Right kidney (tissue), 9 donors: ENCODE measurements at places on chromosomes 3 and 15.

DNA sequence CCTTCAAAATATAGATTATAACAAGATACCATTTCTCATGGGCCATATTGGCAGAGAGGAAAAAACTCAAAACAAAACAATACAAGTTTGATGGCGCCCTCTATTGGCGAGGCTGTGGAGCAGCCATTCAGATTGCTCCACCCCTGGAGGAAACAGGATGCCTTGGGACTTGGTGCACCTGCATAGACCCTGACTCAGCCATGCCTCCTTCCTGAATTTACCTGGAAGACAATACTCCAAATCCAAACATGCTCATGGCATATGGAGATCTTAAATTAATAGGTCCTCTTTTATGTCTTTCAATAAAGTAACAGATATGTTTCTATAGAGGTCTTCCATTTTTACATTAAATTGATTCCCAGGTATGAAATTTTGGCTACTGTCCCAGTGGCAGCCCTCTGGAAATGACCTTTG, 90.0 kb downstream of the APBA2 start:
- DNase-seq: peak; percentile 46

DNA sequence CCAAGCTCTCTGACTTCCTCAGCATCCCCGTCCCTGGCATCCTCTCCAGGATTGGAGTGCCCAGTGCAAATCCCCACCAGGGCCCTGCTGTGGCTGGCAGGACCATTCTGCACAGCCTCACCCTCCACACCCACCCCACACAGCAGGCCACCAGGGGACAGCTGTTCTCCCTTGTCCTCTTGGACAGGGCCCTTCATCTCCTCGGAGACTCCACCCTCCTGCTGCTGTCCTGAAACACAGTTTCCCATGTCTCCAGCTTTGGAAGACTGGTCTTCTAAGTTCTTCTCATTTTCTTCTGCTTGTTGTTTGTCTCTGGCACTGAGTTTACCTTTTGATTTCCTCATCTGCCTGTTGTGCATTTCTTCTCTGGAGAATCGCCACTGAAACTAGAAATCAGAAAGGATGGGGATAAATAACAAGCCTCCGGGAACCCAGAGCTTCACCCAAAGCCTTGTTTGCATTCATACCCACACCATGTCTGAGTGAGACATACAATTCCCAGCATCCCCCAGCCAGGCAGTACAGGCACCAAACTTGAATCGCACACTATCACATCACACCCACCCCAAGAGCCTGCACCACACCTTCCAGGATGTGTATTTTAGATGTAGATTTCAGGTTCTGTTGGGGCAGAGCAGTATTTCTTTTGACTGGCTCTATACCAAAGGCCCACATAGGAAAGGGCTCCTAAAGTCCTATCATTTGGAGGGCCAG, 52.0 kb downstream of the OXNAD1 start:
- DNase-seq: no peak

DNA sequence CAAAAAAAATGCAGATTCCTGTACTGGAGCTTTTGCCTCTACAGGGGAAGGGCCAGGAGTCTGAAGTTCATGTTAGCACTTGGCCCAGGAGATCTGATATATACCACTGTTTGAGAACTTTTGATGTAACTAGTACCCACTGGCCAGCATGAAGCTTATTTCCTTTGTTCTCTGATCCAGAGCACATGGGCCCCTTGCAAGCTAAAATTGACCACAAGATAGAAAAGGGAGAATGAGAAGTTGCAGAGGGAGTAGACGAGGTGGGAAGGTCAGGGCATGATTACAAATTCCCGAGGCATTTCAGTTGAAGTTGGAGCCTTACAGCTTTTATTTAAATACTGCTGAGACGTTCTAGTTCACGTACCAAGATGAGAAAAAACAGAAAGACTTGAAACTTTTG, 28.2 kb downstream of the TGM4 start:
- DNase-seq: no peak

DNA sequence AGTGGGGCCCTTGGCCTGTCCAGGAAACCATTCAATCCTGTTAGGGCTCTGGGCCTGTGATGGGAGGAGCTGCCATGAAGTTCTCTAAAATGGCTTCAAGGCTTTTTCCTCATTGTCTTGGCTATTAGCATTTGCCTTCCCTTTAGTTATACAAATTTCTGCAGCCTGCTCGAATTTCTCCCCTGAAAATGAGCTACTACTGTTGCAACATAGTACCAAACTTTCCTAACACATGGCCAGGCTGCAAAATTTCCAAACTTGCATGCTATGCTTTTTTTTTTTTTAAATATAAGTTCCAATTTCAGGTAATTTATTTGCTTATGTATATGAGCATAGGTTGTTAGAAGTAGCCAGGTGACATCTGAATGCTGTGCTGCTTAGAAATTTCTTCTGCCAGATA, 560.8 kb upstream of the TBL1XR1 start:
- DNase-seq: no peak

GRCh38 chr3:10299679-10300078, 6.9 kb upstream of the GHRL start:
- DNase-seq: no peak

GRCh38 chr15:35720019-35720418, 174.1 kb upstream of the DPH6 start:
- DNase-seq: no peak

GRCh38 chr3:17894434-17895060, 152.1 kb upstream of the TBC1D5 start:
- DNase-seq: no peak

GRCh38 chr3:73516631-73517030, 108.1 kb downstream of the PDZRN3 start:
- no peak for DNase-seq

DNA sequence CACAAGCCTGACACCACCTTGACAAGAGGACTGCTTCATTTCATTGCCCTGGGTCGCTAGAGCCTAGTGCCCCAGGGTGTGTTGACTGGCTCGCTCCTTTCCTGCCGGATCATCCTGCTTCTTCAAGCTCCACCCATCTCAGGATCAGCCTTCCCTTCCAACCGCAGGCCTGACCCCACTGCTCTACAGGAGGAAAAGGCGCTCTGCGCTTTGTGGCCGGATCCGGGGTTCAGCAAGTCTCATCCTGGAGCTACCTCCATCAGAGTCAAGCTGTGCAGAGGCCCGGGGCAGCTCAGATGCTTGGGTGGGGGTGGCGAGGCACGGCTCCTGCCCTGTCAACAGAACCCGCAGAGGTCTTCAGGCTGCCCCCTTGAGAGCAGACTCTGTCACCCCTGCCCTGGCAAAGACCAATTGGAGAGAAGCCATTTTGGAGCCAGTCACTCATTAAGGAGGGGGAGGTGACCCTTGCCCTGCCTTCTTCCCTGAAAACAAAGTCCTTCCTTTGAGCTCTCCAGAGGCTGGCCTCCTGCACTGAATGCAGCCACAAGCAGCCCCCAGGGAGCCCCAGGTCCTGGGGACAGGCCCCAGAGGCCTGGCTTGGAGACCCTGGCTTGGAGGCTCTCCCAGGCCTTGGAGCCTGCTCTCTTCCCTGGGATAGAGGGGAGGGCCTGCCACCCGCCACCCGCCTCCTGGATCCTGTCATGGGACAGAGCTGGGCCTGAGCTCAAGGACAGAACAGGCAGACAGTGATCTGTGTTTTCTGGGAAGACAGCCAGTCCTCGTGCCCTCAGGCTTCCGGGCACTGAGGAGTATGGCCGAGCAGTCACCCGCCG, 80.3 kb downstream of the CPN2 start:
- DNase-seq: peak; percentile 72

DNA sequence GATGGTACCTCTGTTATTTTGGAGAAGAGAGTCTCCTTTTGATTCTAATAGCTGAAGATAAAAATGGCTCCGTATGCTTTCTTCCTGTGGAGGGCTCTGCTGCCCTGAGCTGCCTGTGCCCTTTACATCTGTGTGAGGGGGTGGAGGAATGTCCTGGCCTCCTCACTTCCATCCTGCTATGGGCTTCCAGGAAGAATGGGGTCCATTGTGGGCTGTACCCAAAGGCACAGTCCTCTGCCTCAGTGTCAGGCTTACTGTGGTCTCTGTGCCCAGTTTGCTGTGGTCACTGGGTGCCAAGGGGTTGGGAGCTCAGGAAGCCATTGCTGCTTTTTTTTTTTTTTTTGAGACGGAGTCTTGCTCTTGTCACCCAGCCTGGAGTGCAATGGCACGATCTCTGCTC, 14.4 kb downstream of the DAG1 start:
- DNase-seq: no peak

GRCh38 chr3:113804661-113805060, 33.9 kb upstream of the GRAMD1C start:
- DNase-seq: peak; percentile 6

DNA sequence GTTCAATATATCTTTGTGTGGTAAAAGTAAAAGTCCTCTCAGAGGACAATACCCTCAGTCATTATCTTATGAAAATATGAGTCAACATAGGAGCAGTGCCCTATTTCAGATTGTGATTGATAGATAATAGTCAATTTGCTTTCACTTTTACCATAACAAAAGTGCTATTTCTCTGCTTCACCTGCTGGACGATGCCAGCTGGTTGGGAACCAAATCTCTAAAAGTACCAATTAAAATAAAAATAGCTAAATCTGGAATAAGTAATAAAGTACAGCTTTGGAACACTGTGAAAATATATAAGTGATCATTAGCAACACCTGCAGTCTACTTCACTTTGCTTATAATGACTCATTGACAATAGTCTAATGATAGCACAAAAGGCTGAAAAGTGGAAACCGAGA, 390.3 kb upstream of the AGTR1 start:
- DNase-seq: no peak

- DNase-seq: no peak
These were observed 178.2 kb downstream of the RAB11A start for GRCh38 chr15:66047321-66048024.

GRCh38 chr3:107218864-107219269, 158.4 kb upstream of the CCDC54 start:
- DNase-seq: no peak

DNA sequence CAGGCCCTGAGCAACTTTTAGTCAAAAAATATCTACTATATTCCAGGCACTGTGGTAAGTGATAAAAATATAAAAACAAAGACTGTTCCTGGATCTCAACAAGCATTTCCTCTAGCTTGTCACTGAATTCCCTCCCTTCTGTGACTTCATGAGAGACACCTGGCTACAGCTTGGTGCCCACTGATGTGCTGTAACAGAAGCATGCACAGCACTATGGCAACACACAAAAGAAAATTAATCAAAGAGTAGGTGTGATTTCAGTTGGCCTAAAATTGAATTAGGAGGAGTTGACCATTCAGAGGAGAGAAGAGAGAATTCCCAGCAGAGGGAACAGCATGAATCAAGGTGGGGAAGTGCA, 158.9 kb upstream of the LPP start:
- no peak for DNase-seq

GRCh38 chr3:123126031-123126430, 59.2 kb downstream of the PDIA5 start:
- DNase-seq: no peak

DNA sequence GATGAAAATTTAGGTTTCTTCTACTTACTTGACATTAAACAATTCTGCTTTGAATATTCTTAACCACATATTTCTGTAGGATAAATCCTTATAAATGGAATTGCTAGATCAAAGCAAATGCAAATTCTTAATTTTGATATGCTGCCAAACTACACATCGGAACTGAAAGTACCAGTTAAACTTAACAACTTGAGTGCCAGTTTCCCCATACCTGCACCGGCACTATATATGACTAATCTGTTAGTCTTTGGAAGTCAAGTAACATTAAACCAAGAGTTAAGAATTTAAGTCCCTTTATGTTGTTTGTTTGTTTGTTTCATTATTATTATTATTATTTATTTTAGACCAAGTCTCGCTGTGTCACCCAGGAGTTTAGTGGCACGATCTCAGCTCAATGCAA, 103.9 kb upstream of the AKAP13 start:
- no peak for DNase-seq

GRCh38 chr3:43910750-43911149, 220.0 kb downstream of the ABHD5 start:
- DNase-seq: no peak

DNA sequence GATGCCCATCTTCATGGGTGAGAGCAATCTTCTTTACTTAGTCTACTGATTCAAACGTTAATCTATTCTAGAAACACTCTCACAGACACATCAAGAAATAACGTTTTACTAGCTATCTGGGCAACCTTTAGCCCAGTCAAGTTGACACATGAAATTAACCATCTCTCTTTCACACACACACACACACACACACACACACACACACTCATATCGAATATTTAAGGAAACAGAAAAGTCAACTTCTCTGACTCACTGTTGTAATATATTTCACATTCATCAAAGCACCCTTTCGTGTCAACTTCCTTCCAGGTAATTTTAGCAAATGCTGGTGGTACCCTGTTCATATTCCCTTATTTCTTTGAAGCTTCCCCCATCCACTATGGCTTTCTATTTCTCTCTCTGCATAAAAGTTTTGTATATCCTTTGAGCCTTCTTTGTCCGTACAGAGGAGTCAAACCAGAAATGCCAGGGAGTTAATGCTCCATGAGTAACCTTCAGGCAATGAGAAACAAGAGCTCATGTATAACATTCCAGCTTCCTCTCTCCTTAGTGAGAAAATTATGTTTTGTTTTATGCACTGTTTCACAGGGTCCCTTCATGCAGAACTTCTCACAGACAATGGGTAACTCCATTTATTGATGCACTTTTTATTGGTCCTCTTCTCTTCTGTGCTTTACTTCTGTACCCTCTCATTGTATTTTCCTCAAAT, 335.5 kb upstream of the CBLB start:
- DNase-seq: peak; percentile 24

GRCh38 chr3:194322678-194323211, 28.4 kb downstream of the CPN2 start:
- DNase-seq: peak; percentile 35

DNA sequence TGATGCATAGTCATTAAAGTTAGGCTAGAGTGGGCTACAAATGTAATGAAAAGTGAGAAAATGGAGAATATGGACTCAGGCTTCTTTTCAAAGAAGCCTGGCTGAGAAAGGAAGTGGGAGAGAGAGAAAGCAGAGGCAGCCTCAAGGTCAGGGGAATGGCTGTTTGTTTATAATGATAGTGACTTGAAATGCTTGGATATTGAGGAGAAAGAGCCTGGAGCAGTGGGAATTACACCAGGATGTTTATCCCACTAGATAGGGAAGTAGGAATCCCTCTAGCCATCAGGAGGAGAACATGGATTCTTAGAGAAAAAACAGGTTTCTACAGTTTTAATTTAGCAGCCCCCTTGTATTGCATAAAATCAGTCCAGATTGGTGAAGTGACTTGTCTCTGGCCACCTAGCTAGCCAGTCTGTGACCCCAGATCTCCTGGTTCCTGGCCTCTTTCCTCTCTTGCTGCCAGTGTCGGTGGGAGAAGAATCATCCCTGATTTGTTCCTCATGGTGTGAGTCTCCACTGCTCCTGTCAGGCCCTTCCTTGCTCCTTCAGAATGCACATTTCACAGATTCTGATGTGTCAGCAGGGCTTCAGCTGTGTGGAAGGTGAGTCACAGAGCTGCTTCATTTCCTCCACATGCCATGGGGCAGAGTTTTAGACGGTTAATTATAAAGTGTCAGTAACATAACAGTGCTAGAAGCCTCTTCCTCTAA, 32.9 kb downstream of the SEMA6D start:
- no peak for DNase-seq

DNA sequence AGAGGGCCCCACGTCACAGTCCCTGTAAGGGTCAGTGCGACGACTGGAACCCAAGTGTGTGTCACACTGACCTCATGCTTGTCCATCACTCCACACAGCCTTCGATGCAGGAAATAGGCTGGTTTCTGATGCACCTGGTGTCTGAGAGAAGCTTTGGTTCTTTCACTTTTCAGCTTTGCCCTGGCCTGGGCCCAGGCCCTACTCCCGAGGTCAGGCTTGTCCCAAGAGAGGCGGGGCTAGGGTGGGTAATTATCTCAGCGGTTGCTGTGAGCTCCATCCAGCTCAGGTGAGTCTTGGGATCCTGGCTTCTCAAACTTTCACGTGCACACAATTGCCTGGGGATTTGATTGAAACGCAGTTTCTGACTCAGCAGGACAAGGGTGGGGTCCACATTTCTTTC, 19.6 kb upstream of the CHRNB4 start:
- no peak for DNase-seq
